ENCODE measurements at places on chromosomes 16 and 17. TPM values are rescaled to one million over a fixed set of nuclear protein-coding genes. Genes with fewer than 3 reads are reported as not detected.

Gene PDILT
- not detected for total RNA-seq

Gene C16orf96
- not detected for total RNA-seq

Gene TBC1D3B
- 2.5 TPM for total RNA-seq

Gene CDRT15L2
- not detected for total RNA-seq

Gene CCNF
- total RNA-seq: 13.7 TPM

Gene TP53TG3B
- total RNA-seq: not detected

Gene MT4
- total RNA-seq: not detected

Gene KRTAP4-9
- total RNA-seq: 0.12 TPM

Gene TBC1D3G
- not detected for total RNA-seq

Gene RDM1
- total RNA-seq: 1.5 TPM

Gene CES3
- 0.25 TPM for total RNA-seq

Gene CTRB2
- total RNA-seq: not detected

Data from uterine smooth muscle cell (primary cell).